ENCODE measurements at places on chromosomes 12 and 14.

- DNase-seq, result no peak
Measured at GRCh38 chr12:103679421-103680170, 92.5 kb downstream of the STAB2 start.

DNA sequence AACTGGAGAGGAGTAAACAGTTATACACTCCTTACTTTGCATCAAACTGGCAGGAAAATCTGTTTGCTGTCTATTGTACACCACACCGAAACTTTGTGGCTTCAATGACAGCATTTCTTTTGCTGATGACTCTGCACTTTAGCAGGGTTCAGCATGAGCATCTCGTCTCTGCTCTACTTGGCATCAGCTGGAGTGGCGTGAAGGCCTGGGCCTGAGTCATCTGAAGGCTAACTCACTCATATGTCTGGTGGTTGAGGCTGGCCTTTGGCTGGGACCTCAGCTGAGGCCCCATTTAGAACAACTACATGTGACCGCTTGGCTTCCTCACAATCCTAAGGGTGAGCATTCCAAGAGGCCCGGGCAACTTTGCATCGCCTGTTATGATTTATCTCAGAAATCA, 28.7 kb upstream of the REP15 start:
- DNase-seq, result no peak

DNA sequence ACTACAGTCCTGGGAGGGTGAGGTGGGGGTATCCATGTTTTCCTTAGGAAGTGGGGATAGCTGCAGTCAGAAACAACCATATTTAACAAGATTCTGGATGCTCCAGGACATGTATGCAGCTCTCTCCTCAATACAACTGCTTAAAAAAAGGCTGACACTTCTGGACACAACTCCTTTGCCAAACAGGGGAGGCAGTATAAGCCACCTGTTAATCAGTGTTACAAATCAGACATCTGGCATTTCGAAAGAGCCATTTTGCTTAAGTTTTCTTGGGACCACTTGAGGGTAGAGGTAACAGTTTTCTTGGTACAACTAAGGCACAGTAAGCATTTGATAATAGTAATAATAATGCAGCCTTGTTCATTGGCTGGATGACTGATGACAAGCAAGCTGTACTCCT, 47.1 kb downstream of the RPGRIP1 start:
- no peak for DNase-seq

GRCh38 chr14:62886461-62886860, 158.8 kb downstream of the KCNH5 start:
- DNase-seq, result no peak

DNA sequence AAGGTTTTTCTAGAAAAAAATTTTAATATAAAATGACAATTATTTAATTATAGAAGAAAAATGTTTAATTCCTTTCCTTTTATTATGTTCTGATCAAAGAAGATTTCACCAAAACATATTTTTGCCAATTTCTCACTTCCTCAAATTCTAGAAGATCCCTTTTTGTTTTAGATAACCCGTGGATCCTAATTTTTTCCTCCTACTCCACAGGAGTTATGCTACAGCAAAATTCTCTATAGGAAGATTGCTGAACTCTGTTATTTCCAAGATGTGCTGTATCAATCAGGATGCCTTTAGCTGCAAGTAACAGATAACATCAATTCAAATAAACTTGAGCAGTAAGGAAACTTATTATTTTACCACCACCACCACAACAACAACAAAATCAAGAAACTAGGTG, 3.8 kb upstream of the SNX6 start:
- DNase-seq, result no peak

DNA sequence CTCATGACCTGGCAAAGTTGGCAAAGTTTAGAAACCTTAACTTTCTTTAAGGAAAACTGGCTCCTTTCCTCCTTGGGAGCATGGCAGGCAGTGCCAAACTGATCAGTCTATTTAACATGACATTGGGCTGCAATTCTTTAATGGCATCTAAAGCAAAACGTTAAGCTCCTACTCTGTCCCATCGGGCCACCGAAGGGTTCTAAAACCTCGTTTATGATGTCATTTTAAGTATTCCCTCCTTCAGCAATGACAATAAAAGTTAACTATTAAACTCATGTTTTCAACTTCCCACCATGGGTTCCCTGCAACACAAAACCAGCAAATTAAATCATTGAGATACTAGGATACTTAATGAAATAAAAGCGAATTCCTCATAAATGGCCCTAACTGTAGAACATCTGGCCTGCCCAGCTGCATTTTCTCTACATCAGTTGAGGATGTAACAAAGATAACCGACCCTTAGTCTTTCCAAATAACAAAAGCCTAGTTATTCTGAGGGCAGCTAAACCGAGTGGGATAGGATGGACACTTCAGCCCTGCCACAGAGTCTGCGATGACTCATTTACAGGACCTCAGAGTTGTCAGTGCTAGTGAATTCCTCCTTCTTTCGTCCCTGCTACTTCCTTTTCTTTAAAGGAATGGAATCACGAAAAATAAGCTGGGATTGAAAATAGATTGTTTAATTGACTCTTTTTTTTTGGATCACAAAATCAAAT, 34.5 kb upstream of the RIC8B start:
- no peak for DNase-seq

Measured in head of caudate nucleus (tissue), 42 donors.